CD4-positive, alpha-beta memory T cell (primary cell): ENCODE measurements at places on chromosomes 2 and 18. TPM values are rescaled to one million over a fixed set of nuclear protein-coding genes. Genes with fewer than 3 reads are reported as not detected.

Gene SYT4
- polyA plus RNA-seq = not detected

Gene GLI2
- polyA plus RNA-seq = not detected

Gene ANKRD62
- not detected for polyA plus RNA-seq

Gene ACTR3
- 567 TPM for polyA plus RNA-seq

- DNase-seq = no peak
These were observed 3.3 kb upstream of the ZNF532 start for GRCh38 chr18:58861353-58861752.

DNA sequence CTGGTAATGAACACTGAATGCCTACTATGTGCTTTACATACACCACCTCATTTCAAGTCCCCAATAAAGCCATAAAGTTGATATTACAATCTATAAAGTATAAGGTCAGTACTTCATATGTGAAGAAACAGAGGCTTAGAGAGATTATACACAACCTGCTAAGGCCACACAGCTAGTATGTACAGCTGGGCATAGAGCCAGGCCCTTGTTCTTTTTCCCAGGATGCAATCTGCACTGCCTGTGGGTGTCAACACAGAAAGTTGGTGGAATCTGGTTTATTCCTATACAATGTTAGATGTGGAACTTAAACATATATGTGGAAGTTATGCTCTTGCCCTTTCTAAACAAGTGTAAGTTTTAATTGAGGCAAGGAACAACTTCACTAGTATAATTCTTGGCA, 32.8 kb downstream of the INSIG2 start:
- DNase-seq = no peak

DNA sequence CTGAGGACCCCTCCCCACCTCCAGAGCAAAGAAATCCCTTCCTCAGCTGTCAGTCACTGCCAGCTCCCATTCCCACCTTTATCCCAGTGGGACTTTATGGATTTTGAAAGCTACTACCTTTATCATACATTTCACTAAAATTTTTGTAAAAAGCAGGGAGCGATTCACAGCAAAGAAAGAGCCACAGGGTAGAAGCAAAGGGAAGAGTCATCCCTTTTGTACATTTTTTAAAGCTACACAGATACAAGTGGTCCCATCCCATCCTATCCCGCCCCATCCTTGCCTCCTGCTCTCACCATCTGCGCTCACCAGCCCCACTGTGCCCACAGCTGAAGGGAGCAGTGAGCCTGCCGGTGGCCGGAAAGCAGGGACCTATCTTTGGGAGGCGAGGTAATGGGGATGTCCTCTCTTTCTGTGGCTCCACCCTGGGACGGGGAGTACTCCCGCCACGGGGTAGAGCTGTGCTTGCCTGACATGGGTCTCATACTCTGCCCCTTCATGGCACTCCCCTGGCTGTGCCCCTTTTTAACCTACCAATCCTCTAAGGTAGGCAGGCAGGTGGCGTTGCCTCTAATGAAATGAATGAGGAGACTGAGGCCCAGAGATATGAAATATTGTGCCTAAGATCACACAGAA, 13.2 kb downstream of the SH2D6 start:
- no peak for DNase-seq

- DNase-seq = no peak
These were observed 229.1 kb downstream of the PHLPP1 start for GRCh38 chr18:62944454-62944853.

GRCh38 chr2:128628206-128628605, 309.5 kb upstream of the HS6ST1 start:
- no peak for DNase-seq

GRCh38 chr18:68498636-68499035, 216.3 kb downstream of the TMX3 start:
- DNase-seq = no peak

DNA sequence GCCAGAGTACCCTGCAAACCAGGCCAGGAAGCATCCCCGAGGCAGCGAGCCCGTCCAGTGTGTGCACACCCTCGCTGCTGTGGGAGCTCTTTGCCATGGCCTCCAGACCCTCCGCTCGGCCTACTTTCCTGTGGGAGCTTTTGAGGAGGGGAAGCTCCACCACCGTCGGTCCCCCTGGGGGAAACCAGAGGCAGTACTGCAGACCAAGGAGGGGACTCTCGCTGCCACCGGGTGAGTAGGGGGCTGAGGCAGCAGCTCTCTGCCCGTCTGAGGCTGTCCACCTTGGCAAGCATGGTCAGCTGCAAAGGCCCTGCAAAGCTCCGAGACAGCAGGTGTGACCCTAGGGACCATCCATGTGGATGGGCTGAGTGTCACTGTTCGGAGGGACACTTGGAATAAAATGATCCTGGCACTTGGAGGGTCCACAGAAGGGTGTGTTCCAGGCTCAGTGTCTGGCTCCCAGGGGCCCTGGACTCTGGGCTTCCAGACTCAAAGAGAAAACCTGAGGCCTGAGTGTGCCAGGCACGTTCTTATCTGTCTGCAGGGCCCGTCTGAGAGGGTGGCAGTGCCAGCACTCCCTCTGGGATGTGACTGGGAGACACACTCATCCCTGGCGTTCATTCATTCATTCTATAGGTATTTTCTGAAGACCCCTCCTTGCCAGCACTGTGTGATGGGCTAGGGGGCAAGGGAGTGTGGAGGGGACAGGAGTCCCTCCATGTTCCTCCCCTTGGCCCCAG, 282.8 kb upstream of the HS6ST1 start:
- no peak for DNase-seq

DNA sequence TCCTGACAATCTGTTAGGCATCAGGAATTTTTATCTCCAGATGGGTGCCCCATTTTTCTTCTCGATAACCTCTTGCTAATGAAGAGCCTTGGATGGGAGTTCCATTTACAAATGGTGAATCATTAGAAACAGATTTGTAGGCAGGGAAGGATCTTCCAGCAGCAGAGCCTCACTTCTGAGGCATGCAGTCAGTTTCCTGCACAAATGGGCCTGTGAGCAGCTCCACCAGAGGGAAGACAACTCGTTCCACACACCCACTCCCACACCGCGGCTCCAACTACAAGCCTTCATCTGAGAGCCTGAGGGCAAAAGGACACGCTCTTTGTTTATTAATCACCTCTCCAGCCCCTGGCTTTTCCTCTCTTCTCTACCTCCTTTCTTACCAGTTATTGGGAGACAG, 108.5 kb downstream of the CTAGE1 start:
- no peak for DNase-seq

DNA sequence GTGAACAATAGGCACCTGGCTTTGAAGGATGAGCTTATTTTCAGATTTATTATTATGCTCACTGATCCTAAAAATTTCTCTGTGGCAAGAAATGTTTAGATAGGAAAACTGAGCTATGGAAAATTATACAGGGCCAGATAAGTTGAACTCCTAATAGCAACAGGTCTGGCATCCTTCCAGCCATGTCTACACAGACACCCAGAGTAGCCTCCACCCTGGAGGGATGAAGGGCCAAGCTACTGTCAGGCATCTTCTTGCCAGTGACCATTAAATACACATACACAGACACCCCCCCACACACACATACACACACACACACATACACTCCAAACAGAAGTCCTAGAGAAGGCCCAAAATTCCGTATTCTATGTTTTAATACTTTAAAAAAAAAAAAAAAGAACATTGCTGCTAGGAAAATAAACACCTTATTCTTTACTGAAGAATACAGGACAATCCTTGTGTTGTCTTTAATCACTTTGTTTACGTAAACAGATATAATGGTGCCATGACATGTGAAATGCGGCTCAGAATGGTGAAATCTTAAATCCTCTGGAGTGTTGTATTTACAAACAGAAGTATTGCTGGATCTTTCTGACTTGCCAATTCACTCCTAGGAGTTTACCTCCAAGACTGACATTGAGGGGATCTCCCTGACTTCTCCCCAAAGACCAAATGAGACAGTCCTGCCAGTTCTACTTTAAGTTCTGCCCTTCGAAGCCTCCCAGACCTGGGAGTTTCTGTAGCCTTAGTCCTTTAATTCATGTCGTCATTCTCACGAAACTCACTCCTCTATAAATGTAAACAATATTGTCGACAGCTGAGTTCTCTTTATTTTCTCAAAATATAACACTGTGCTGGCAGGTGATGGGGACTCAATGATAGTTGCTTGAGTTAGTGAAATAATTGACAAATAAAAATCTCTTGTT, 163.1 kb downstream of the ANTXR1 start:
- DNase-seq = no peak
